Activated T-helper 1 cell treated with anti-CD3 and anti-CD28 coated beads, Interleukin-2, amount 50 U/mL, for 16 hours (primary cell): ENCODE measurements at places on chromosomes 3 and 15.

DNA sequence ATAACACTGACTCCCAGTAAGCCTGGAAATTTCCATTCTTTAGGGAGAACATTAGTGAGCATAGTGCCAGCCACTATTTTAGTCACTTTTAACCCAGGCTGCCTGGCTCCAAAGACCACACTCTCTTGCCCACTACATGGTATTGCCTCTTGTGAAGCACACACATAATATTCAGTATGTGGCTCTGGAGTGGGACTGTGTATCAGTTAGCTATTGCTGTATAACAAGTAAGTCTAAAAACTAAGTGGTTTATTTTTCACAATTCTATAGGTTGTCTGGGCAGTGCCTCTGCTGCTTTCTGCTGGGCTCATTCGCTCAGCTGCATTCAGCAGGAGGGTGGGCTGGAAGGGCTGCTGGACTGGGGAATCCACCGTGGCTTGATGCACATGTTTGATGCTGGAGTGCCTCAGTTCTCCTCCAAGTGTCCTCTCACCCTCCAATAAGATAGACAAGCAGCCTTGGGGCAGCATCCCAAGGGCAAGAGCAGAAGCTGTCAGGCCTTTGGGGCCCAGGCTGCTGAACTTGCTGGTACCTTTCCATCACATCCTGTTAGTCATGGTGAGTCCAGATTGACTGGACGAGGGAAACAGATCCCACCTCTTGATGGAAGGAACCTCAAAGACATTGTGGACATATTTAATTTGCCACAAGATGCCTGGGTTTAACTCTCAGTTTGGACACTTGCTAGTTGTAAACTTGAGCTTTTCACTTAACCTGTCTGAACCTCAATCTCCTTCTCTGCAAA lies 66.6 kb upstream of the TLE3 start:
- no peak for DNase-seq

DNA sequence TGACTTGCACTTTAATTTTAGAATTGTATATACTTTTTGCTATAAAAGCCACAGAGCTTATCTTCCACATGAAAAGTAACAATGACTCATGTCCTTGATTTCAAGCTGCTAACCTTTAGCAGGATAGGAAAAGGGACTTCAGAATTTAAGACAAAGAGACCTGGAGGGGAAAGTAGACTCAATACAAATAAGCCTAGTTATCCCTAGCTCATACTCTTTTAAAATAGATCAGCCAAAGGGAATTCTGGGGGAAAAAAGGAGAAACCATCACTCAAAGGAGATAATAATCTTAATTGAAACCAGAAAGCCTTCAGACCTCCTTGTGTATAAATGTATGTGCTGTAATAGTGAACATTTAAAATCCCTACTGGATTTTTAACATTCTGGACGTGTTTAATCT lies 930.3 kb downstream of the NTRK3 start:
- DNase-seq = no peak

GRCh38 chr3:35772381-35773015 lies 133.2 kb downstream of the ARPP21 start:
- no peak for DNase-seq

DNA sequence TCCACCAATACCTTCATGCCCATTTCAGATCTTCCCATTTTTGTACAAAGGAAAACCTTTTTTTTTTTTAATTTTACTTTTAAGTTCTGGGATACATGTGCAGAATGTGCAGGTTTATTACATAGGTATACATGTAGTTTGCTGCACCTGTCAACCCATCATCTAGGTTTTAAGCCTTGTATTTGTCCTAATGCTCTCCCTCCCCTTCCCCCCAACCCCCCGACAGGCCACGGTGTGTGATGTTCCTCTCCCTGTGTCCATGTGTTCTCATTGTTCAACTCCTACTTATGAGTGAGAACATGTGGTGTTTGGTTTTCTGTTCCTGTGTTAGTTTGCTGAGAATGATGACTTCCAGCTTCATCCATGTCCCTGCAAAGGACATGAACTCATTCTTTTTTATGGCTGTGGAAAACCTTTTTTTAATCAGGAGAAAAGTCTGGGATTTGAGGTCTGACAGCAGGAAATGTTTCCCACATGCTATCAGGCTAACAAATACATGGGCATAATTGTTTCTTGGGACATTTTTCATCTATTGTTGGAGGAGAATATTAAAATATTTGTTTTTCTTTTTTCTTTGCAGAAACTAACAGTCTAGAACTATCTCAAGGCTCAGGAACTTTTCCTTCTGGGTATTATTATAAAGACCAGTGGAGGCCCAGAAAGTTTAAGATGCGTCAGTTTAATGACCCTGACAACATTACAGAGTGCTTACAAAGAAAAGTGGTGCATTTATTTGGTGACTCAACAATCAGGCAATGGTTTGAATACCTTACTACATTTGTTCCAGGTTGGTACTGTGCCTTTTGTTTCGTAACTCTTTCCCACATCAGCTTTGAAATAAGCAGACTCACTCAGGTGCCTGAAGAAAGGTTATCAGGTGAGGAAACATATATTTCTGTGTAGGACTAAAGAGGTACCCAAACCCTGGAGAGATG lies 32.8 kb upstream of the NFKBIZ start:
- DNase-seq = no peak

DNA sequence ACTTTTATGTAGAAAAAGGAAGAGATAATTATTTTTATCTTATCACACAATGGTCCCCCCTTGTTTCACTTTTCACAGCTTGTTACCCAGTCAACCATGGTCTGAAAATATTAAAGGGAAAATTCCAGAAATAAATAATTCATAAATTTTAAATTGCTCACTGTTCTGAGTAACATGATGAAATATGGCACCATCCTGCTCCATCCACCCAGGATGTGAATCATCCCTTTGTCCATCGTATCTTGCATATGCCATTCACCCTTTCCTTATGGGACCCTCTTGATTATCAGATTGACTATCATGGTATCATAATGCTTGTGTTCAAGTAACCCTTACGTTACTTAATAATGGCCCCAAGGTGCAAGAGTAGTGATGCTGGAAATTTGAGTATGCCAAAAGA lies 43.7 kb downstream of the ANKRD28 start:
- DNase-seq = no peak

- no peak for DNase-seq
Measured at GRCh38 chr3:184485241-184485640, 76.3 kb upstream of the EPHB3 start.

DNA sequence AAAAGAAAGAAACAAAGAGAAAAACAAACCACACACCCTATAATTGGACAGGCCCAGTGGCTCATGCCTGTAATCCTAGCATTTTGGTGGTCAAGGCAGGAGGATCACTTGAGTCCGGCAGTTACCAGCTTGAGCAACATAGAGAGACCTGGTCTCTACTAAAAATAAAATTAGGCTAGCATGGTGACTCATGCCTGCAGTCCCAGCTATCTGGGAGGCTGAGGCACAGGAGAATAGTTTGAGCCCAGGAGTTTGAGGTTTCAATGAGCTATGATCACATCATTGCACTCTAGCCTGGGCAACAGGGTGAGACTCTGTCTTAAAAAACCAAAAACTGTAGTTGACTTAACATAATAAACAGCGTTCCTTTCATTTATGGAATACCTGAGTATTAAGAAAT lies 72.3 kb upstream of the ST3GAL6 start:
- DNase-seq = no peak

GRCh38 chr15:96344706-96345559 lies 14.4 kb downstream of the NR2F2 start:
- no peak for DNase-seq

- no peak for DNase-seq
Measured at GRCh38 chr3:106172101-106172500, 303.3 kb upstream of the CBLB start.

GRCh38 chr3:194124193-194124592 lies 11.8 kb upstream of the HES1 start:
- DNase-seq = no peak

GRCh38 chr3:123126031-123126430 lies 59.2 kb downstream of the PDIA5 start:
- no peak for DNase-seq
